Hematopoietic multipotent progenitor cell (in vitro differentiated cells): ENCODE measurements at places on chromosomes 6 and 20. TPM values are rescaled to one million over a fixed set of nuclear protein-coding genes. Genes with fewer than 3 reads are reported as not detected.

DNA sequence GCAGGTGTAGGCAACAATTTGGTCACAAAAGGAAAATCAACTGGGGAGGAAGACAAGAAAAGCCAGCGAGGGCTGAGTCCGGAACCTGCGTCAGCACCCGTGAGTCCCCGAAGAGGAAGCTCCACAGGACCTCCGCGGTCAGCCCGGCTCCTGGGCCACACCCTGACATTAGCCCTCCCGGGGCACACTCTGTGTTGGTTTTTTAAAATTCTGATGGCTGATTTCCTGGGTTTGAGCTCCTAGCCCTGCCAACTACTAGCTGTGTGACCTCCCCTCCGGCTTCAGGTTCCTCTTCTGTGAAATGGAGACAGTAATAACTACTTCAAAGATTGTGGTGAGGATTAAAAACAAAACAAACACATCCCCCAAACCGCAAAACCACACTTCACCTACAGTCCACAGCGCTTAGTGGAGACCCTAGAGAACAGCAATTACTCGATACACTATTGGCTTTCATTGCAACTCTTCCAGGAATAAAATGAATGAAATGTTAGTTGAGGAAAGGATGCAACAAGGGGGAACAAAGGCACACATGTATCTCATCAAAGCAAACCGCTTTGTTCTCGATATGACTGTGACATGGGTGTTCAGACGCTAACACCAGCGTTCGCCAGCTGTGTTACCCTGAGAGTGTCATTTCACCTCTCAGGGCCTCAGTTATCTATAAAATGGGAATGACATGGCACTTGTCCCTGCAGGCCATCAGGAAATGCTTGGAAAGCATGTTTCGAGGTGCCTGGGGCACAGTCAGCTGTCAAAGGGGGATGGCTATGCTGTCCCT is 985 bp downstream of the ZBP1 start:
- peak; percentile 60 for DNase-seq

DNA sequence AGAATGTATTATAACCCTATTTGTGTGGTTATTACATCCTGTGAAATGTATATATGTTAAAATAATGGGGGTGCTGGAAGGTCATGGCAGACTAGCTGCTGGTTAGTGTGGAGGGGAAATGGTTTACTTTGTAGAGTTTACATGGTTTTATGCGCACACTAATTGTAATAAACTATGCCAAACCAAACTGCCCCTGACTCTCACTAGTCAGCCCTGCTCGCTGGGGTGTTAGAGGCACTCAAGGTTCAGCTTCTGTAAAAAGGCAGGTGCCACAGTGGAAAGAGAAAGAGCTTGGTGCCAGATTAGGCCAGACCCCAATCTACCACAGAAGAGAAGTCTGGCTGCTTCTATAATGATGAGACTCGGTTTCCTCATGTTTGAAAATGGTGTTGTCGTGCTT is 52.7 kb downstream of the GOPC start:
- DNase-seq: no peak

- no peak for DNase-seq
These were observed 1.2 kb upstream of the CD24 start for GRCh38 chr6:106975738-106976064.

- no peak for DNase-seq
These were observed 19.1 kb downstream of the BTN2A1 start for GRCh38 chr6:26476896-26477295.

DNA sequence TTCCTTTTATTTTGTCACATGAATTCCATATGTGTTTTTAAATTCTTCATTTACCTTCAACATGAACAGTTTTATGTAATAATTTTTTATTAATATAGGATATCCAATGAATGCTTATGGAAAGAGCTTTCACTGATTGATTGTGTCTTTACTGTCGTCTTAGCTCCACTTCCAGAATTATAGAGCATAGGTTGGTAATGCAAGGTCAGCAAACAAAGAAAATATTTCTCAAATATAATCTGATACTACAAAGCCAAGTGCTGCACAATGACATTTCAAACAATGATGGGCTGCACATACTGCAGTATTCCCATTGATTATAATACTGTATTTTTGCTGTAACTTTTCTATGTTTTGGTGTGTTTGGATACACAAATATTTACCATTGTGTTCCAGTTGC is 275.7 kb upstream of the RSPO3 start:
- DNase-seq: no peak

DNA sequence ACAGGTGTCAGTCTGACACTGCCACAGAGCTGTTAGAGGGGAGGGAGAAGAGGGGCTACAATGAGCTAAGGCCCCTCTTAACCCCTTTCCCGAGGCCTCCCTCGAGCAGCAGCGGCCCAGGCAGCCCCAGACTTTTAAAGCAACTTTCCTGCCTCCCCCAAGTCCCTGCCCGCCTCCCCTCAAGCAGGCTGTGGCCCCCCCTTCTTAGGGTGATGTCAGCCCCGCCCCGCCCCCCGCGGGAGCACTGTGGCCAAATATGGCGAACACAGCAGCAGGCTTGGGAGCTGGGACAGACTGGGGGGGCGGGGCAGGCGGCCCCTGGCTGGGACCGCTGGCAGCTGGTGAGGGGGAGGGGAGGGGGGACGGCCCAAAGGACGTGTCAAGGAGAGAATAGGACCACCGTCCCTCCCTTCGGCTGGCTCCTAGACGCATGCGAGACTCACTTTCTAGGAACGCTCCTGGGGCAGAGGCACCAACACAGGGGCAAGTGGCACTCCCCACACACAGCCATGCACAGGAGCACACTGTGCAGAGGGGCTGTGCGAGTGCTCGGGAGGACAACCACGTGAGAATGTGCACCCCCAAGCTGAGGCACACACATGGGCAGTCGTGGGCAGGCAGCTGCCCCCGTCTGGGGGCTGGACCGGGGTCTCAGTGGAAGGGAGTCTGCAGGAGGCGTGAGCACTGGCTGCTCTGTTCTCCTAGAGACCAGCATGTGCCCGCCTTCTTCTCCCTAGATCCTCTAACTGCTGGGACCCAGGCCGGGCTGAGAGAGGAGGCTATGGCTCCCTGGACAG is 6.7 kb downstream of the TEAD3 start:
- no peak for DNase-seq

DNA sequence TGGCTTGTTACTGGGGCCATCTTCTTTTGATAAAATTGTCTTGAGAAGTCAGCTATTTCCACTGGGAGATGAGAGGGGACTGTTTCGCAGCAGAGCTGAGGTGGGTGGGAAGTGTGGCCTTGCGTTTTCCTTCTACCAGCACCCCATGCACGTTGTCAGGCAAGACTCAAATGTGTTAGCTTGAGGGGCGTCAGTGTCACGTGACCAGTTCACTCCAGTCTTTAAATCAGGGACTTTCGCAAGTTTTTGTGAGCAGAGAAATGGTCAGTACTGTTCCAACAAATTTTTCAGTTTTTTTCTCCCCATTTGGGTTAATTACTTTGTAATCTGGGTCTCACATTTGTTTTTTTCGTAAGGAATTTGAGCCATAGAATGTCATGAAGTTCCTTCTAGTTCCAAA is 20.7 kb upstream of the ADRM1 start:
- DNase-seq: no peak

ECT2L gene
- not detected for total RNA-seq

SLC22A1 gene
- total RNA-seq: under 0.01 TPM

GLP1R gene
- total RNA-seq: not detected

- no peak for DNase-seq
These were observed 64.8 kb downstream of the SLC22A3 start for GRCh38 chr6:160412993-160413392.

DNA sequence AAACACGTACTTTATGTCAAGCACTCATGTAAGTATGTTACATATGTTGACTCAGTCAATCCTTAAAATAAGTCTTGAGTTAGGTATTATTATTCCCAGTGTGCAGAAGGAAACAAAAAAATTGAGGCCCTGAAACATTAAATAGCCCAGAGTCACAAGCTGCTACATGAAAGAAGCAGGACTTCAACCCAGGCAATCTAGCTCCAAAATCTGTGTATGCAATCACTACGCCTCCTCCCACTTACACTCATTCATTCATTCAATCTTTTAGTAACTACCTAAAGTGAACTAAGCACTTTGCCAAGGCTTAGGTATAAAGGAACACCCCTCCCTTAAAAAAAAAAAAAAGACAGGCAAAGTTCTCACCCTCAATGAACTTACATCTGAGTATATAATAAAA is 9.3 kb downstream of the ARHGAP18 start:
- DNase-seq: no peak

DNA sequence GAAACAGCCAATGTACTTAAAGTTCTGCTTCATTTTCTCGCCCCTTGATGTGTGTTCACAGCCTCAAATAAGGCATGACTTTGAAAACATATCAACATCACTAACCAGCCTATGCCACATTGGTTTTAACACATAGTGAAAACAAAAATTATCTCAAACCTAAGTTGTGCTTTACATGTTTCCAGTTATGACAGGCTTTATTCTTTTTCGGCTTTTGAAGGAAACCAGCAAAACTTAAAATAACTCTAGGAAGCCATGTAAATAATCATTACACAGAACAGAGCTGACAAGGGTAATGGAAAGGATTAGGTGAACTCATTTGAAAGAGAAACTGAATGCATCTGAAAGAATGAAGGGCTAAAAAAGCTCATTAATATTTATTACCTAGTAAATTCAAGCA is 42.1 kb downstream of the BMP5 start:
- DNase-seq: no peak

DNA sequence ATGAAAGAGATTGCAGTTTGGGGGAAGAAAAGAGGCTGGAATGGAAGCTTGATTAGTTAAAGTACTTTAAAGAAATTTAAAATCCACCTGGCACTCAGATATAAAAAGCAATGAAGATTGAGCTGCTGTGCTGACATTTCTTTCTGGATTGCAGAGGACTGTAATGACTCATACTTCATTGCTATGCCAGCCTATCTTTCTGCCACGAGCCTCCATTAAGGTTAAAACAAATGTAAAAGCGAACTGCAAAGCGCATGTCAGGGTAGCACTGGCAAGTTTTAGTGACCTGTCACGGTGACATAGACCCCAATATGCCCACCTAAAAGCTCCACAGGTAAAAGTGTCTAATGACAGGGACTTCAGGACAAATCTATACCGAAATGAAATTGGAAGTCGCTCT is 449.6 kb downstream of the C6orf118 start:
- no peak for DNase-seq

SLC32A1 gene
- total RNA-seq: 0.54 TPM

DNA sequence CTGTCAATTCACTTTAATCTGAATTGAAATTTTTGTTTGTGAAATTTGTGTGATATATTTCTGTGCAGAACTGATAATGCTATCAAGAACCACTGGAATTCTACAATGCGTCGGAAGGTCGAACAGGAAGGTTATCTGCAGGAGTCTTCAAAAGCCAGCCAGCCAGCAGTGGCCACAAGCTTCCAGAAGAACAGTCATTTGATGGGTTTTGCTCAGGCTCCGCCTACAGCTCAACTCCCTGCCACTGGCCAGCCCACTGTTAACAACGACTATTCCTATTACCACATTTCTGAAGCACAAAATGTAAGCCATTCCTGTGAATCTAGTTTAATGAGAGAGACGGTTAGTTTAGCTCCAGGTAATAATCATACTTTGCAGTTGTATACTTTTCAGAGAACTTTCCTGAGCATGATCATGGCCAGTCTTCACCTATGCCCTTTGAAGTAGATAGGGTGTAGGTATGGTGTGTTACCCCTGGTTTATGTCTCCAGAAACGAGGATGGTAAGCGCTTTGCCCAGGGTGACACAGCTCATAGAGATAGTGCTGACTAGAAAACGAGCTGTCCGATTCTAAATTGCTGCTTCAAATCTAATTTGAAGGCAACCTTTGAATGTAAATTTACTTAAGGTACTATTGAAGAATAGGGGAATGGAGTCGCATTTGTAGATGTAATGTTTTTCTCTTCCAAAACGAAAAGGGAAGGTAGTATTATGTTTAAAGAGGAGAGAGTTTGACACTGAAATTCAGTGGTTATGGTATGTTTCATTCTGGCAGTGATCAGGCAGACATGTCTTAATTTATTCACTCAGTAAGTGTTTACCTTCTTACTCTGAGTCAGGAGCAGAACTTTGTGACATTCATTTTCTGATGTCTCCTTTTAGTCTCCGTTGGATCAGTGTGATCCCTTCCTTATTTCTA is 11.4 kb downstream of the MYB start:
- no peak for DNase-seq

EHMT2 gene
- 128 TPM for total RNA-seq

DNA sequence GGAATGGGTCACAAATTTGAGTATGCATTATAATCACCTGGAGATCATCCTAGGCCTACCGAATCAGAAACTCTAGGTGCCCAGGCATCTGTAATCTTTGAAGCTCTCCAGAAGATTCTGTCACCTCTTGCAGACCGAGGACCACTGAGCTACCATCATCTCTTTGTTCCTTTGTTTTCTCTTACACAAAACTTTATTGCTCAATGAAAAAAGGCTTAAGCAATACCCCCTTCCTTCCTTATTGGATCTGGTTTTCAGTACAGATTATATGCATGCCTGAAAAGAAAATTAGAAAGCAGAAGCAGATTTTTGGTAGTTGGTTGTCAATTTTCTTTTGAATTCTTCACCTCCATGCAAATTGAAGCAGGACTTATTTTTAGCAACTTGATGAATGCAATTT is 31.3 kb downstream of the STX11 start:
- no peak for DNase-seq

DNA sequence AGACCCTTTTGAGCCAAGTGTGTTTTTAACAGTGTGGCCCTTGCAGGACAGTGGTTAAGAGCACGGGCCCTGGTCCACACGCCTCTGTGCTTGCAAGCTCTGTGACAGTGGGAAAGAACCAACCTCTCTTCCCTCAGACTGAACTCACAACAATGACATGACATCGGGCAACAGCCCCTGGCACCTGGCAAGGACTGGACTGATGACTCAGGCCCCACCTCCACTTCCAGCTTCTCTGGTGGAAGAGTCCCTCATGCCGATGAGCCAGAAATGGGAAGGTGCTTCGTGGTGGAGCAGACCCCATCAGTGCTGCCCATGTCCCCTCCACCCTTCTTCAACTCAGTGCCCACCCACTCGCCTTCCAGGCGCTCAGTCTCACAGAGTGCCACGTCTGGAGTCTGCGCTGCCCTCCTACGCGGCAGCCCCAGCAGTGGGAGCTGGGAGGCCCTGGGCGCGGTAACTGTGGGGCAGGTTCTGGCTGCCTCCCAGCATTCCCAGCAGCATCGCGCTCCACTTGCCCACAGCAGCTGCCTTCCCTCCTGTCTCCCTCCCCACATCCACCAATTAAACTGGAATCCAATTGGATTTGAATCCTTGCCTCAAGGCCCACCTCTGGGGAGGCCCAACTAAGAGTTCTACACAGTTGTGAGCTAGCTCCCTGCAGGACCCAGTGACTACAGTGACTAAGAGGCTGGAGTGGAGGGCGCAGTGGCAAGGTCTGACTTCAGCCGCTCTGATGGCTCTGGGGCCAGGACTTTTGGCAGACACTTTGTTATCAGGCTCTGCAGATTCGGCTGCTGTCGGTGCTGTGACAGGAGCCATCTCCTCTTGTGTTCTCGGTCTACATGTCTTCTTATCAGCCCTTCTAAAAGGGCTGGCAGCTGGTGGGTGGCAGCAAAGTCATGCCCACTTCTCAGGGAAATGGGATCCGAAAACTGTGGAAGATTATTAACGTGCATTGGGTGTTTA is 156.8 kb upstream of the MLN start:
- no peak for DNase-seq
